ENCODE measurements at places on chromosomes 7 and 10.

GRCh38 chr7:112308974-112309373, 102.5 kb downstream of the ZNF277 start:
- no peak overlapping the region for H3K27ac ChIP-seq
- H3K4me3 ChIP-seq = no peak overlapping the region
- no peak for DNase-seq

- no peaks in the 10 kb centered on the region for H3K36me3 ChIP-seq
- H3K4me3 ChIP-seq = no peak overlapping the region
- no peaks in the 10 kb centered on the region for H3K4me1 ChIP-seq
- DNase-seq = no peak
Observed at GRCh38 chr7:52473756-52474155, 561.7 kb upstream of the POM121L12 start.

DNA sequence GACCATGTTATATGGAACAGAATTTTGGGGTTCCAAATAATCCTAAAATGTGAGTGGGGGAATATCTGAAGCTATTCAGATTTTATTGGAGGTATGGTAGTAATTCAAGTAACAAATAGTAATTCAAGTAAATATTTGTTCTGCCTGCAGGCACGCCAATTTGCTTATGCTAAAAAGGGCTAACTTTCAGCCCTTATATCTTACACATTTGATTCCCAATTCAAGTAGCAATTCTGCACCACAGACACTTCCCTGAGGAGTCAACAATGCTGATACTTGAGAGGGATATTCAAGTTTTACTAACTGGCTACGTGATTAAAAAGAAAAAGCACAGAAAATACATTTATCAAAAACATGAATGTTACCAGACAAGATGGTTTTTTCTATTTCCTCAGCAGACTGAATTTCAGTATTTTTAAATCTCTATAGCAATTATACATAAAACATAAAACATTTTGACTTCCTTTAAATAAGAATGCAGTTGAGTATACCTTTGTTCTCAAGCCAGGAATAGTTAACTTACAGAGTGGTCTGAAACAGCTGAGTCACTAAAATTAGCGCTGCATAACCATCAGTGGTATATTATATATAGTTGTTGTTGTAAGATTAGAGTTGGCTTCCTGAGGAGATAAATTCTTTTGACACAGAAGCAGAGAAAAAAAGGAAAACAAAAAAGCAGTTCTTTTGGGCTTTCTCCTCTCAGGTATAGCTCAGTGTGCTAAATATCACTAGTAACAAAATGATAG, 33.9 kb downstream of the MTPN start:
- no peak for DNase-seq
- H3K4me3 ChIP-seq = no peak overlapping the region

DNA sequence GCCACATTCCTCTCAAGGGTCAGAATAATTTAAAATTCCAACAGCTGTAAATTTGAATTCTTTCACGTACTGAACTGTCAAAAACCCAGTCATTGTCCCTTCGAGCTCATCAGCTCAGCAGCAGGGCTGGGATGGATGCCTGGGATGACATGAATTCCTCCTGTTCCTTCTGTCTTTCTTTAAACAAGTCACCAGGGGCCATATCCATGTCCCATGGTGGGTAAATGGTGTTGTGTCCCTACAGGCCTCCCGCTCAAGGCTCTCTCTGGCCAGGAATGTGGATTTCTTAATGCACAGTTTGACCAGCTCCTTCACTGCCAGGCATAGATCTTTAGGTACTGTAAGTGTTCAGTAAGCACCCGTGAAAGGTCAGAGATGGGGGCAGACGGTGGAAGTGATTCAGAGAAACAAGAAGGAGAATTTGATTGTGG, 13.8 kb upstream of the TECPR1 start:
- H3K27me3 ChIP-seq = no peaks in the 10 kb centered on the region
- no peak overlapping the region for H3K4me3 ChIP-seq
- peaks cover 4% of the 10 kb centered on the region for H3K36me3 ChIP-seq
- H3K27ac ChIP-seq = no peak overlapping the region
- DNase-seq = no peak

GRCh38 chr7:78638364-78638763, 815.1 kb downstream of the MAGI2 start:
- no peak overlapping the region for H3K27ac ChIP-seq
- H3K27me3 ChIP-seq = no peaks in the 10 kb centered on the region
- H3K4me1 ChIP-seq = no peaks in the 10 kb centered on the region
- no peak overlapping the region for H3K4me3 ChIP-seq
- H3K36me3 ChIP-seq = no peaks in the 10 kb centered on the region

DNA sequence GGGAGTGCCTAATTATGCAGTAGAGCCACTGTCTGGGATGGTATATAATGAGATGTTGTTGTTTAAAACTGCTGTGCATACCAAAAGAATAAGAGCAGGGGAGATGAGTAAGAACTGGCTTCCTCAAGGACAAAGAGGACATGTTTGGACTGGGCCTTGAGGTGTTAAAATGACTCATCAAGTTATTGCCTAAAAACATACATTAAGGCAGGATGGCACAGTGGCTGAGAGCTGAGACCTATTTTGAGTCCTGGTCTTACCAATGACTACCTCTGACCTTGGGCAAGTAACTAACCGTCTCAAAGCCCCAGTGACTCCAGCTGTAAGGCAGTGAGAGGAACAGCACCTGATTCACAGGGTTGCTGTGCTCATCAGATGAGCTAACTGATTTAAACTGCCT, 71.1 kb downstream of the CFAP58 start:
- no peaks in the 10 kb centered on the region for H3K36me3 ChIP-seq
- H3K4me3 ChIP-seq = no peak overlapping the region
- no peaks in the 10 kb centered on the region for H3K27me3 ChIP-seq
- no peak for DNase-seq
- H3K4me1 ChIP-seq = no peaks in the 10 kb centered on the region

- H3K36me3 ChIP-seq = no peaks in the 10 kb centered on the region
- no peak for DNase-seq
- no peaks in the 10 kb centered on the region for H3K27me3 ChIP-seq
- no peak overlapping the region for H3K4me3 ChIP-seq
- no peak overlapping the region for H3K27ac ChIP-seq
Observed at GRCh38 chr10:63596924-63597323, 75.7 kb downstream of the REEP3 start.

DNA sequence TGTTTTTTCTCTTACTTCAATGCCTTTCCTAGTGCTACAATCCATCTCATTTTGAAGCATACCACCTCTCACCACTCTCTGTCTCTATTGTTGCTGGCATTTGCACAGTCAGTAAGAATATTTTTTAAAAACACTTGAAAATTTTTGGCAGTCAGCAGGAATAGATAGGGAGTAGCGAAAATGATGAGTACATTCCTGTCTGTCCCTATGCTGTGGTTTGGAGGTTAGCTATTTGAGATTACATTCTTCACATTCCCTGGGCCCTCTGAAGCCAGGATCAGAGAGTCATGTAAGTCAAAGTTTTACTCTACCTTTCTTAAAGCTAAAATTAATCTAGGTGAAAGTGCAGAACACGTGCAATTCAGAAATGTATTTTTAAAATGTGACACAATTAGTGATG, 53.0 kb upstream of the MAGI2 start:
- no peak overlapping the region for H3K27ac ChIP-seq
- no peaks in the 10 kb centered on the region for H3K4me1 ChIP-seq
- H3K36me3 ChIP-seq = no peaks in the 10 kb centered on the region
- no peak for DNase-seq
